ENCODE measurements at places on chromosomes 13 and 19.

- no peak for DNase-seq
These were observed 33.4 kb upstream of the DPRX start for GRCh38 chr19:53598361-53598760.

DNA sequence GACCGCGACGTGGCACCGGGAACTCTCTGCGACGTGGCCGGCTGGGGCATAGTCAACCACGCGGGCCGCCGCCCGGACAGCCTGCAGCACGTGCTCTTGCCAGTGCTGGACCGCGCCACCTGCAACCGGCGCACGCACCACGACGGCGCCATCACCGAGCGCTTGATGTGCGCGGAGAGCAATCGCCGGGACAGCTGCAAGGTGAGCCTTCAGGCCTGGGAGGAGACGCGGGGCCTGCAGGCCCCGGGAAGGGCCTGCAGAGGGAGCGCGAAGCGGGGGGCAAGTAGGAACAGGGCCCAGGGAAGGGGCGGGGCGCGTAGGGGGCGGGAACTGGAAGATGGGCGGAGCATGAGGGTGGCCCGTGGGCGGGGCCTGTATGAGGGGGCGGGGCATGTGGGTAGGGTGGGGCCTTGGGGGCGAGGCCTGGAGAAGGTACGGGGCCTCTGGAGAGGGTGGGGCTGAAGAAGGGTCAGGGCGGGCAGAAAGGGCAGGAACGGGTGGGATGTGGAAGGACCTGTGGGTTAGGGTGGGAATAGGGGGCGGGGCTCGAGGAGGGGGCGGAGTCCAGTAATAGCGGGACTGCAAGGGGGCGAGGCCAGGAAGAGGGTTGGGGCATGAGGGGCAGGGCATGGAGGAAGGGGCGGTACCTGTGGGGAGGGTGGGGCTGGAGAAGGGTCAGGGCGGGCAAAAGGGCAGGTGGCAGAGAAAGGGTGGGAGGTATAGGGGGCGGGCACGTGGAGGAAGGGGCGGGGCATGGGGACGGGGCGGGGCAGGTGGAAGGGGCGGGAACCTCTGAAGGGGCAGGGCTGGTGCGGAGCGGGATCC is 2.5 kb downstream of the CFD start:
- DNase-seq = peak; percentile 52

GRCh38 chr19:40078377-40078776 is 12.4 kb downstream of the ZNF780A start:
- no peak for DNase-seq

- no peak for DNase-seq
These were observed at the start of gene FUT6 for GRCh38 chr19:5839065-5840017. TSS of gene FUT6 (minus strand) at chr19:5839702. CDS start at chr19:5832567, 7,135 bp downstream.

- DNase-seq = peak; percentile 41
These were observed 11.2 kb upstream of the PRR19 start for GRCh38 chr19:42290523-42291434.

DNA sequence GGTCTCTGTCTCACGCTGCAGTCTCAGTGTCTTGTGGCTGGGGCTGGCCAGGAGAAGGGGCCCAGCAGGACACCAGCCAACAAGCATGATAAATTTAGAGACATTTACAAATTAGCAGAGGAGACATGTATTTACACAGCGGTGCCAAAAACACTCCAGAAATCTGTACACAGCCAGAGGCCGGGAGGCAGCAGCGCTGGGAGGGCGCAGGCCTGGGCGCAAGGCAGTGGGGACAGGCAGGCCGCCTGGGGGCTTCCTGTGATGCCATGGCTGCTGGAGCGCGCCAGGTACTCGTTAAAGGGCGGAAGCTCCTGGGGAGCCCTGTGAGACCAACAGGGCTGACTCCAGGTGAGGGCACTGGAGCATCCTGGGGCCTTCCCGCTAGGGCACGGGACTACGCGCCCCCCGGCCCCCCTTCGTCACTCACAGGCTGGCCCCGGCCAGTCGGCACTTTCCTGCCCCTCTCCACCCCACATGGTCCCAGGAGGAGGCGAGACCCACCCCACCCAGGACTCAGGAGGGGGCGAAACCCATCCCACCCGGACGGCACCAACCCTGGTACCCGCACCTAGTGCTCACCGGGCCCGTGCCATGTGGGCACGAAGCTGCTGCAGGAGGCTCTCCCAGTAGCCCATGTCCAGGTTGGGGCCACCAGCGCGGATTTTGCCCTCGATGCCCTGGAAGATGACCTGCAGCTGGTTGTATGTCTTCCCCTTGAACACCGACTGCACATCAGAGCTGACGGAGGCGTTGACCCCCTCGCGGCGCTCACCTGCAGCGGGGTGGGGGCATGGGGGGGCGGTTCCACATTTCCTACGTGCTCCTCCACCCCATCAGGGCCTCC is 7.4 kb upstream of the TBXA2R start:
- no peak for DNase-seq

GRCh38 chr19:46733690-46734292 is 12.1 kb upstream of the FKRP start:
- DNase-seq = no peak

GRCh38 chr19:11813703-11814028 is 407 bp upstream of the ZNF440 start:
- no peak for DNase-seq

DNA sequence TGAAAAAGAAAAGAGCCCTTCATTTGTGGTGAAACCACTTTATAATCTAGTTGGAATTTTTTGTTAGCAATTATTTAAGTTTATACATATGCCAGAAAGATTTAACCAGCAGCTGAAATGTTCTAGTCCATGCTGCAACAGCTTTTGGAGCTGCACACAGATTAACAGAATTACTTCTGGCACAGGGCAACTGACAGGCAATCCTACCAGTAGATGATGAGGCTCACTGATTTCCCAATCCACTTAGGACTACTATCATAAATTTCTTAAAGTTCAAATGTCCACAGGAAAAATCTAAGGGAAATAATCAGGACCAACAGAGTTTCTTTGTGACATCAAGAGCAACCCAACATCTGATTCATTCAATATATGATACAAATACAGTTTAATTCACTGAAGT is 78.8 kb downstream of the CRYL1 start:
- no peak for DNase-seq

GRCh38 chr13:78772933-78773332 is 114.0 kb upstream of the OBI1 start:
- no peak for DNase-seq

- DNase-seq = no peak
These were observed 397.1 kb downstream of the SLITRK5 start for GRCh38 chr13:88068316-88068715.

GRCh38 chr13:102593466-102593865 is 3.3 kb upstream of the TPP2 start:
- DNase-seq = no peak

- DNase-seq = no peak
These were observed 50.4 kb downstream of the MLLT1 start for GRCh38 chr19:6229216-6229913.

DNA sequence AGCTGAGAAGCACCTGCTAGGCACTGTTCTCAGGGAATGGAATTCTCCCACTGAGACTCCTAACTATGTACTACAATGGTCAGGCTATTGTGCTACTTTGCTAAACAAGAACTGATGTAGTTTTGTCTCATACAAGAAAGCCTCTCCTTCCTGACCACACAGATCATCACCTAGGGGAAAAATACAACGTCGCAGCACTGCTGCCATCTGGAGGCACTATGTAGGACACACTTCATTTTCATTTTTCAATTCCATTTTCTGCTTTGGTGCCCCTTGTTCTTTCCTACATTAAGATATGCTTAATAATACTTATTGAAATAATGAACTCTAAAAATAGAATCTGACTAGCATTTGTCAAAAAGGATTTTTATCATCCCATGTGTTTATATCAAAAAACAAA is 21.1 kb downstream of the PROSER1 start:
- no peak for DNase-seq

GRCh38 chr19:20103091-20103740 is 25.4 kb downstream of the ZNF90 start:
- no peak for DNase-seq

GRCh38 chr19:41584260-41584810 is 8.4 kb downstream of the CEACAM21 start:
- DNase-seq = no peak

DNA sequence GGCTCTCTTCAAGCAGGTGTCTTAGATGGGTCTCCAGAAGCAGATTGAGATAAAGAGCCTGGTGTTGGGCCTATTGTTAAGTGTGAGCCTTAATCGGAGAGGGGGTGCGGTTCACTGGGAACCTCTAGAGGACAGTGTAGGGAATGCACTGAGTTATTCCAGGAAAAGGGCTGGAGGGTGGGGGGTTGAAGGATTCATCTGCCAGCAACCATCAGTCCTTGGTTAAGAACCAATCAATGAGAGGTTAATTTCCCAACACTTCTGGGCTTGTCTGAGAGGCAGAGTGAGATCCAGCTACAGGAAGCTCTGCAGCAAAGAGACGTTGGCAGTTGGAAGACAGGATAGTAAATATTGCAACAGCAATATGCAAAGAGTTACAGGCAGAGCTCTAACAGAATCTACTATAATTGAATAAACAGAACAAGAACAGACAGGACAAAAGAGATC is 28.7 kb downstream of the CYP4F2 start:
- peak; percentile 58 for DNase-seq

DNA sequence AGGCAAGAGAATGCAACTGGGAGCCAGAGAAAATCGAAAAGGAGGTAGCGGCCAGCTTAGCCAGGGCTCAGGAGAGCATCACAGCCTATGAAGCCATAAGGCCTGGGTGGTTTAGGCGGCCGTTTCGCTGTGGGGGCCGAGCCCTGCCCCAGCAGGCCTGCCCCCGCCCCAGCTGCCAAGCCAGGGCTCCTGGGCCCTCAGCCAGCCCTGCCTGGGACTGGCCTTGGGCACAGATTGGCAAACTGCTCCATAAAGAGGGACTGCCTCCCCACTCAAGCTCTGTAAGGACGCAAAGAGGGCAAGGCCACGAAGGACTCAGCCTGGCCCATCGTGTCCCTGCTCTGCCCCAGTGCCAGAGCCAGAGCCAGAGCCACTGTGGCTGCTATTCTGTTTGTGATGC is 10.2 kb downstream of the ZNF653 start:
- no peak for DNase-seq

GRCh38 chr19:39590265-39590664 is 12.1 kb upstream of the LGALS13 start:
- DNase-seq = no peak

Measured in CD4-positive, alpha-beta T cell treated with Interleukin-6 at 100 ng/mL for 8 hours (primary cell).